ENCODE measurements at places on chromosomes 5 and 9.

- DNase-seq = no peak
These were observed 30.3 kb upstream of the CER1 start for GRCh38 chr9:14752871-14753270.

- DNase-seq = no peak
These were observed 15.9 kb downstream of the STOM start for GRCh38 chr9:121354141-121354540.

- DNase-seq = no peak
These were observed 1101.8 kb downstream of the TAF11L14 start for GRCh38 chr5:18736051-18736398.

GRCh38 chr5:86979811-86980411, 287.8 kb upstream of the RASA1 start:
- DNase-seq = peak; percentile 78
